ENCODE measurements at places on chromosomes 7 and 10.

GRCh38 chr7:42025635-42026375 is 211.2 kb downstream of the GLI3 start:
- no peak for DNase-seq

DNA sequence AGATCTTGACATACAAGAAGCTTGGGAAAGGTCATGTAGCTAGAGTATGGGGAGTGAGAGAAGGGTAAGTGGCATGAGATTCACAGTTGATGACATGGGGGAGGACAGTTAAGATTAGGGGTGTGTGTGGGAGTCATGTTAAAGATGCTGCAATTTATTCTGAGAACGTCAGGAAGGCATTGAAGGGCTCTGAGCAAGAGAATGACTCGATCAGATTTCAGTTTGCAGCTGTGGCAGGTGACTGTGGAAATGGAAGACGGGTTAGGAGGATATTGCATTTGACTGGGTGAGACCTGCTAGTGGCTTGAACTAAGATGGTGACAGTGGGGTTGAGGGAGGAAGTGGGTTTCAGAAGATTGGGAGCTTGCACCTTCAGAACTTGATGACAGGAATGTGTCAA is 5.6 kb downstream of the CDC123 start:
- DNase-seq = no peak

- DNase-seq = no peak
Observed at GRCh38 chr10:121310151-121310711, 288.0 kb downstream of the FGFR2 start.

- DNase-seq = no peak
Observed at GRCh38 chr7:74612015-74612829, 45.3 kb upstream of the GTF2I start.

DNA sequence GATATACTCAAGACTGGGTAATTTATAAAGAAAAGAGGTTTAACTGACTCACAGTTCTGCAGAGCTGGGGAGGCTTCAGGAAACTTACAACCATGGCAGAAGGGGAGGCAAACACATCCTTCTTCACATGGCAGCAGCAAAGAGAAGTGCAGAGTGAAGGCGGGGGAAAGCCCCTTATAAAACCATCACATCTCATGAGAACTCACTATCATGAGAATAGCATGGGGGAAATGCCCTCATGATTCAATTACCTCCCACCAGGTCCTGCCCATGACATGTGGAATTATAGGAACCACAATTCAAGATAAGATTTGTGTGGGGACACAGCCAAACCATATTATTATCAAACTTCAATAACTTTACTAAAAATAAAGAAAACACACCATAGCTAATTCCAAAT is 30.4 kb upstream of the JAZF1 start:
- DNase-seq = no peak

GRCh38 chr7:7816816-7817536 is 98.6 kb upstream of the RPA3 start:
- no peak for DNase-seq

- no peak for DNase-seq
Observed at GRCh38 chr10:132826524-132827422, 40.8 kb upstream of the NKX6-2 start.

DNA sequence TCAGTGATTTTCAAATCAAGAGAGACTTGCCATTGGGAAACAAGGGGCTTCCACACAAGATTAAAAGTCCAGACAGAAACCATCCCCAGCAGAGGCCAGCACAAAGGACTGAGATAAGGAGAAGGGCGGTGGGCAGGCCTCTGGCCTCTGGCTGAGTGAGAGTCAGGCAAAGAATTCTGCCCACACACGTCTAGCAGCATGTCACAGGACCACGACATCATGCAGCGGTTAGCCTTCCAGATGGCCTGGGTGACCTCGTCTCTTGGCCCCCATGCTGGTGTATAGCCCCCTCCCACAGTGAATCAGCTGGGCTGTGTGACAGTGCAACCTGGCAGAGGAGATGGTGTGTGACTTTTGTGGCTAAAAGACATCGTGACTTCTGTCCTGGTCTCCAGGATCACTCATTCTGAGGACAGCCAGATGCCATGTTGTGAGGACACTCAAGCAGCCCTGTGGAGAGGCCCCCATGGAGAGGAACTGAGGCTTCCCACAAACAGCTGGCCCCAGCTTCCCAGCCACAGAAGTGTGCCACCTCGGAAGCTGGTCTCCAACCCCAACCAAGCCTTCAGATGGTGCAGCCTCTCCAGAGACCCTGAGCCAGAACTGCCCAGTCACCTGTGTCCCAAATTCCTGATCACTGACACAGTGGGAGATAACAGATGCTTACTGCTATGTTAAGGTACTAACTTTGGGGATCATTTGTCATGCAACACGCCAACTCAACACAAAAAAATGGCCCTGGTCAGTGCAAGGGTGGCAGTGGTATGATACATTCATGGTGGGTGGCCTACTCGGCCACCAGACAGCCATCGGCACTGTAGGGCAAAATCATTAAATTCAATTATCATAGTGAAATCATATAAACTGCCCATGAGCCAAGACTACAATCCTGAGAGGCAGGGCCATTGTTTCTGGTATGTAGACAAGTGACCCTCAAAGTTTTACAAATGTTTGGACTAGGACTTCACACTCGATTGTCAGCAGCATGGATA is 73.2 kb downstream of the TNS3 start:
- DNase-seq = no peak

DNA sequence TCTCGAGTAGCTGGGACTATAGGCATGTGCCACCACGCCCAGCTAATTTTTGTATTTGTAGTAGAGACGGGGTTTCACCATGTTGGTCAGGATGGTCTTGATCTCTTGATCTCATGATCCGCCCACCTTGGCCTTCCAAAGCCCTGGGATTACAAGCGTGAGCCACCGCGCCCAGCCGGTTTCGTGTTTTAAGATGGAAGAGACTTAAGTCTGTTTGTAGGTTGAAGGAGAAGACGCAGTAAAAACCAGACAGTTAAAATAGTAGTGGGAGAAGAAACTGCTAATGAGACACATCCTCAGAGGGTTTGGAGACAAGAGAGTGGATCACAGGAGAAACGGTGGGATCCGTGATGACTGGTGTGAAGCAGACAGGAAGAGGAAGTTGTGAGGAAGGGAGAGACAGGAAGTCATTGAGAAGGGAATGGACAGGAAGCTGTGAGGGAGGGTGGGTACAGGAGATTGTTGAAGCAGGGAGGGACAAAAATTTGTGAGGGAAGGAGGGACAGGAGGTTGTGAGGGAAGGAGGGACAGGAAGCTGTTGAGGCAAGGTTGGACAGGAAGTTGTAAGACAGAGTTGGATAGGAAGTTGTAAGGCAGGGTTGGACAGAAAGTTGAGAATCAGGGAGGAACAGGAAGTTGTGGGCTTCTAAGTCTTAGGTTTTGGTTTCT is 115.5 kb downstream of the WDFY4 start:
- no peak for DNase-seq

GRCh38 chr10:103238506-103239252 is 7.0 kb upstream of the RPEL1 start:
- DNase-seq = no peak

DNA sequence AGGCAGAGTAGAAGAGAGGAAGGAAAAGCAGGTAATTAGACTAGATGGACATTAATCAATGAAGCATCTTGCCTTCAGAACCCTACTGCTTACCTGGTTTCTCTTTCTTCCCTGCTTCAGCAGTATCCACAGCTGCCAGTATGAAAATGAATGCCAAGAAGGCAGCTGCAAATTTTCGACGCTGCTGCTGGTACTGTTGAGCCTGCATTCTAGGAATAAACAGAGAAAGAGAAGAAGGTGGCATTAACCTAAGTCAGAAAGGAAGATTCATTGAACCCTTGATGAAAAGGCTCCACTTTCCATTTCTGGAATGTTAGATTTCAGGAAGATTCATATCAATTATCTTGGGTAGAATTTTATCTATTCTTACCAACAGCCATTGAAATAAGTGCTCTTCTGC is 88.8 kb downstream of the PTN start:
- DNase-seq = no peak

GRCh38 chr7:122148878-122149277 is 4.8 kb upstream of the AASS start:
- no peak for DNase-seq

DNA sequence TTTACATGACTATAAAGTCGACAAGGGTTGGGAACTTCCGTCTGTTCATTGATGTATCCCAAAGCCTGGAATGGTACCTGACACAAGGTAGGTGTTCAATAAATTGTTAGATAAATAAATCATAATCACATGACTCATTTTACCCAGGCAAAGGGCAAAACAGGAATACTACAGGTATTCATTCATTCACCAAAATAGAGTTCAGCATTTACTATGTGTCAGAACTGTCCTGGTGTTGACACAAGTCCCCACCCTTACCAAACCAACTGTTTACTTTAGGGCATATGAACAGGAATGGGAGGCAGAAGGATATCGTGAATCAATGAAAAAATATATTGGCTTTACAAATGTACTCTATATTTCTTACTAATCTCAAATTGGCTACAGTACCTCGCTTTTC is 666 bp upstream of the YAE1 start:
- no peak for DNase-seq

GRCh38 chr10:101781984-101782810 is 1.0 kb downstream of the NPM3 start:
- no peak for DNase-seq

GRCh38 chr10:80480852-80481251 is 26.7 kb downstream of the TSPAN14 start:
- no peak for DNase-seq

GRCh38 chr7:150909200-150909995 is 57.1 kb downstream of the AOC1 start:
- no peak for DNase-seq

DNA sequence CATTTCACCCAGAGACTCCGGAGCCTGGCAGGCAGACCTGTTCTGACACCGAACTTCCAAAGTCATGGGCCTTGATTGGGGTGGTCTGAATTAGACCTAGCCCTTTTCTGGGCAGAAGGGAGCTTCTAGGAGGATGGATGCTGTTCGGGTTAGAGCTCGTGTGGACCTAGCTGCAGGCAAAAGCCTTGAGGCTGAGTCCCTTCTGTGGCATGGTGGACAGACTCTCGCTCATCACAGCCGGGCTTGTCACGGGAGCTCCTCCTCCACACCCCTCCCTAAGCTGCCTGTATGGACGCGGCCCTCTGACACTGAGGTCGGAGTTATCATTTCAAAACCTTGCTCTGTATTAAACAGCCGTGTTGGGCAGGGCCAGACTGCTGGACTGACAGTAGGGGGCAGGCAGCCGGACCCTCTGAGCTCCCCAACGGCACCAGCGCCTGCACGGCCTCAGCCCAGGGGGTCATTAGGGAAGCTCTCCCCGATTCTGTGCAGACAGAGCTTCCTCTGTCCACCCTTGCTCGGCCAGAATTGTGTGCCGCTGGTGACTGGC is 2.2 kb downstream of the IRF5 start:
- DNase-seq = no peak

DNA sequence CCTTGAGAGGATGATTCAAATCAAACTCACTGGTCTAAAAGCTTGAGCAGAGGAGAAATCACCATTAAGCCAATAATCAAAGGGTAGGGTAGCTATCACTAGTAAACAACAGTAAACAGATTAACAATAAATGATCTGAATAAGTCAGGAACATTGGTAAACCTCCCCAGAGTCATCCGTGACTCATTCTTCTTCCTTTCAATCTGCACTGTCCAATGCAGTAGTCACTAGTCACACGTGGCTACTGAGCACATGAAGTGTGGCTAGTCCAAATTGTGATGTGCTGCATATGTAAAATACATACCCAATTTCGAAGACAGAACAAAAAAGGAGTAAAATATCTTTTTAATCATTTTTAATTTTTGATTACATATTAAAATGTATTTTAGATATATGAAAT is 64.0 kb downstream of the ERCC6 start:
- DNase-seq = no peak

DNA sequence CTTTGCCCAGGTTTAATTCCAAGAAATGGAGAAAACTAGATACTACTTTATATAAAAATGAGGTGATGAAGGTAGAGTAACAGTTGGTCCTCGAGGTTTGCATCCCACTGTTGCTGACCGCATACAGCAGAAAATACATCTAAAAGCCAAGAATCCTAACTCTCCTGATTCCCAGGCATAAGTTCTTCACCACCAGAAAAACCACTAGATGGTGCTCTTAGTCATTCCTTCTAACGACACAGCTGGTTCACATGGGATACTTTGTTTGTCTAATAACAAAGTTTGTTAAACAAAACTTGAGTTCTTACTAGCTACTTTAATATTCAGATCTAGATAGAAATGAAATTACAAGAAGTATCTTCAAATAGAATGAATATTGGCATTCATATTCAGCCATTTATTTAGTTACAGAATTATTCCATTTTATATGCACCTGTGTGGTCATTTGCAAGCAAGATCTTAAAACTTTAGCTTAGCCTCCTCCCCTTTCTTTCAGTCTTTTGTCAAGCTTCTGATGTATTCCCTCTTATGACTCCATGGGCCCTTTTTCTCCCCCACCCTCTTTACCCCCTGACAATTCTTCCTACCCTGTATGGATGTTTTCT is 54.1 kb upstream of the CYP26C1 start:
- no peak for DNase-seq

GRCh38 chr10:131119626-131120355 is 191.7 kb downstream of the TCERG1L start:
- no peak for DNase-seq

DNA sequence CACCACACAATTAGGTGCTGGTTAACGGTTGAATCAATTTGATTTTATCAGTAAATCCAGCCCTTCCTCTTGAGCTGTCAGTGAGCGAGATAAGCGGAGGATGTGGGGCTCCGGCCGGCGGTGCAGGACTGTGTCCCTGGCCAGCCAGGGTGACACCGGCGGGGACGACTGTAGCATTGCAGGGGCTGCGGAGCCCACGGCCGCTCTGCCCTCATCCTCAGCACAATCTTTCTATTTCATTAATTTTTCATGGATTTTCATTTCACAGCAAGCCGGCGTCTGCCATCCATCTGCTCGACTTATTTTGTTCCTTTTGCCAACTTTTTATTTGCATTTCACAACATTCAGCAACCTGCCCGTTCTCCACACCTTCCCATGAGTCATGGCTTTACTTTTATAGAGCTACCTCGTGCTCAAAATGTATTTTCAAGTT is 4.7 kb downstream of the ADARB2 start:
- no peak for DNase-seq

DNA sequence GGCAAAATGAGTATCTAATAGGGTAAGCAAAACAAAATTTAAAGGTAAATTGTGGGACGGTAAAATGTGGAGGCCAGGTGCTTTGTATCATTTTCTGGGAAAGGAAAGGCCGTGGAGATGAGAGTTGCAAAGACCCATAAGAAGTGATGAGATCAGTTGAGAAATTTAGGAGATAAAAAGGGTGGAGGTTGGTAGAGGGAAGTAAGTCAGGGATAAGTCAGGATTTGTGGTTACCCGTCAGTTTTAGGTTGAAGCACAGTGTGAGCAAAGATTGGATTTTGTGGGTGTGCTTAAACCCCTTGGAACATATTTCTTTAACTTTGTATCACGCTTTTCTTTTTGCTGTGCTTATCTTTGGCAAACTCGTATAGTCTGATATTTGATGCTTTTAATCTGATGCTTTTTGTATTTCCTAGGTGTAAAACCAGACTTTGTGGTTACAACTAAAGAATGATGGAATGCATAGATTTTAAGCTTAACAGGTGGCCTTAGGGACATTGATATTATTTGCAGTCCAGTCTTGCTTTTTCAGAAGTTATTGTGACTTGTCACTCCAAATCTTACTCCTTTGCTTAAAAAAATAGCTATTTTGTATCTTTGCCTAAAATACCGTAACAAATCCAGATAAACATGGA is 1.2 kb downstream of the BTRC start:
- DNase-seq = no peak
